Urinary bladder (tissue), 4 donors: ENCODE measurements at places on chromosomes 7 and 10. TPM values are rescaled to one million over a fixed set of nuclear protein-coding genes. Genes with fewer than 3 reads are reported as not detected.

GRCh38 chr7:150404805-150405583 lies 25.9 kb downstream of the ZNF775 start:
- DNase-seq: no peak

SEC31B gene
- 7.0 TPM for total RNA-seq

LRIT1 gene
- not detected for total RNA-seq

DNA sequence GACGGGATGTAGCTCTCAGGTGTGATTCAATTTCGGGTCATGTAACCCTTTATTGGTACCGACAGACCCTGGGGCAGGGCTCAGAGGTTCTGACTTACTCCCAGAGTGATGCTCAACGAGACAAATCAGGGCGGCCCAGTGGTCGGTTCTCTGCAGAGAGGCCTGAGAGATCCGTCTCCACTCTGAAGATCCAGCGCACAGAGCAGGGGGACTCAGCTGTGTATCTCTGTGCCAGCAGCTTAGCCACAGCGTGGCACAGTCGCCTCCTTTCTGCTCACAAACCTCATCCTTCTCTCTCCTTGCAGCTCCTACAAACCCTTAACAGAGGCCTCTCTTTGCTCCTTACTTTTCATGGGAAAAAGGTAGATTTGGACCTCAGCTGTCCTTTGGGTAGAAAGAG lies 197.5 kb upstream of the PRSS58 start:
- no peak for DNase-seq

DNA sequence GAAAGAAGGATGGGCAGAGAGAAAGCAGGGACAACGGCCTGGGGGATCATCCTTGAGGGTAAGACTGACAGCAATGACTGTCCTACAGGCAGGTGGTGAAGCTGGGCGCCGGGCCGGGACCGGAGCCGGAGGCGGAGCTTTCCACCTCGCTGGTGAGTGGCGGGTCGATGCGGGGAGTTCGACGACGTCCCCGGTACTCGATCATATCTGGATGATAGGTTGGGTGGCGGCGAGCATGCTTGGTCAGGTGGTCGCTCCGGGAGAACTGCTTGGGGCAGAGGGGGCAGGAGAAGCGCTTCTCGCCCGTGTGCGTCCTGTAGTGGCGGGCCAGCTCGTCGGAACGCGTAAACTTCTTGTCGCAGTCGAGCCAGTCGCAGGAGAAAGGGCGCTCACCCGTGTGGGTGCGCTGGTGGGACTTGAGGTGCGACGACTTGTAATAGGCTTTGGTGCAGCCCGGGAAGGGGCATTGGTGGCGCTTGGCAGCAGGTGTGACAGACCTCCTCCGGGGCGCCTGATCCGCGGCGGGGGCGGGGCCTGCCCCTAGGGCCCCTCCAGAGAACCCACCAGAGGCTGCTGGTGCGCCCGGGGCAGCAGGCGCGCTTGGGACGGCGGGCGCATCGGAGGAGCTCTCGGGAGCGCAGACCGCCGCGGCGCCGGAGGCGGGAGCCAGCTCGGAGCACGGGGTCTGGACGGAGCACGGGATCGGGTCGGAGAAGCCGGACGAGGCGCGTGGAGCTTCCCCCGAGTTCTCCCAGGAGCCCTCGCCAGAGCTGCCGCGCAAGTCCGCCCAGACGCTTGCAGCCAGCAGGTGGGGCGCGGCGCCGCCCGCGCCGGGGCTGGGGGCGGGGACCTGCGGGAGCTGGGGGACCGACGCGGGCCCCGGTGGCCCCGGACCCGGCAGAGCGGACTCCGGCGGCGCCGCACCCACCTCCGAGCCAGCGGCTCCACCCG lies 752 bp downstream of the KLF14 start:
- no peak for DNase-seq

- DNase-seq: no peak
These were observed 51.9 kb downstream of the CCNY start for GRCh38 chr10:35388197-35388596.

CALCR gene
- total RNA-seq: 0.26 TPM

DNA sequence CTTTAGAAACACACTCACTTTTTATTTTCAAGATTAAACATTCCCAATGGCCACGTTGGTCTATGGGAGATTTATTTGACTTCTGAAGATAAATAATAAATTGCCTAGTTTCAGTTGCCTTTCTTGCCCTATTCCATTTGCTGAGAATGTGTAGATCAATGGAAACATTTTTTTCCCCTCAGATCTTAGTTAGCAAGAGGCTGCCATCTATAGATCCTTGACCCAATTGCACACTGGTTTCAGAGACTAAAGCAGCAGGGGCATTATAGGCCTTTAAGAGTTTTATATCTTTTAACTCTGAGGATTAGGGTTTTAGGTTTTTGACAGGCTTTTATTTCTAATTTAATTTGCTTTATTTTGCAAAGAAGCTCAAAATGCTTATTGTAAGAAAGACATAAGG lies 163.2 kb upstream of the GPR26 start:
- DNase-seq: no peak

DNA sequence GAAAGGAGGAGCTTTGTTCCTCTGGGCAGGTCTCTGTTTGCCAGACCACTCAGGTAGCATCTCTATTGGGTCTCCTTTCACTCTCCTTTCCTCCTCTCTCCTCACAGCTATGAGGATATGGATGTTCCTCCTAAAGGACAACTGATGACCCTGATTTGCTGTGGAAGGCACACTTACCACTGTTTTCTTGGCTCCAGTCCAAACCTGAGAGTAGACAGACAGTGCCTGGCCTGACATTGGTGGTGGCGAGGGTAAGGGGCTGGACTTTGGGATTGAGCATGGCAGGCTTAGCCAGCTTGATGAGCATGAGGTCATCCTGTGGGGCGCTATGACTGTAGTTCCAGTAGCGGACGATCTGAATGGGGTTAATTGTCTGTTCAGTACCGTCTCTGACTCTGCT lies 3.6 kb downstream of the PRSS37 start:
- no peak for DNase-seq

DNAH11 gene
- total RNA-seq: 0.32 TPM

DNA sequence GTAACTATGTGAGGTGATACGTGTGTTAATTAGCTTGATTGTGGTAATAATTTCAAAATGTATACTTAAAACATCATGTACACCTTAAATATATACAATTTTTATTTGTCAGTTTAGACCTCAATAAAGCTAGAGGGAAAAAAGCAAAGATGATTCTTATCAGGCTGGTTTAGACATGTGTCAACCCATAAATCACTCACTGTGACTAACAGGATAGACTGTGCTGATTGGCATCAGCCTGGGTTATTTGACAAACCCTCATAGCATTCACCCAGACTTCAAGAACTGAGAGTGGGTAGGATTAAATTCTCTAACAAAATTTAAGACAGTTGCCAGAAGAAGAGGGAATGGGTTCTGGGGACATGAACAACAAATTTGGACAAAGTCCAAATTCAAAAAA lies 73.8 kb upstream of the TMEM140 start:
- DNase-seq: no peak
